Stimulated activated naive CD8-positive, alpha-beta T cell treated with anti-CD3 and anti-CD28 coated beads, Interleukin-15, Interleukin-2, amounts not matched to agents 100 U/mL and 50 U/mL, for 24 hours (primary cell): ENCODE measurements at places on chromosomes 1 and 21.

DNA sequence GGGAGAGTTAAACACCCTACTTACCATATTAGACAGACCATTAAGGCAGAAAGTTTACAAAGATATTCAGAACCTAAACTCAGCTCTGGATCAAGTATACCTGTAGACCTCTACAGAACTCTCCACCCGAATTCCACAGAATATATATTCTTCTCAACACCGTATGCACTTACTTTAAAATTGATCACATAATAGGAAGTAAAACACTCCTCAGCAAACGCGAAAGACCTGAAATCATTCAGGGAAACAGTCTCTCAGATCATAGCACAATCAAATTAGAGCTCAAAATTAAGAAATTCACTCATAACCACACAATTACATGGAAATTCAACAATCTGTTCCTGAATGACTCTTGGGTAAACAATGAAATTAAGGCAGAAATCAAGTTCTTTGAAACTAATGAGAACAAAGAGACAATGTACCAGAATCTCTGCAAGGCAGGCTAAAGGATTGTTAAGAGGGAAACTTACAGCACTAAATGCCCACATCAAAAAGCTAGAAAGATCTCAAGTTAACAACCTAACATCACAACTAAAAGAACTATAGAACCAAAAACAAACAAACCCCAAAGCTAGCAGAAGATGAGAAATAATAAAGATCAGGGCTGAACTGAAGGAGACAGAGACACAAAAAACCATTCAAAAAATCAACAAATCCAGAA is 19.1 kb downstream of the CD84 start:
- no peak for DNase-seq

- DNase-seq = no peak
Observed at GRCh38 chr1:156151093-156151688, 2.2 kb upstream of the SEMA4A start.

DNA sequence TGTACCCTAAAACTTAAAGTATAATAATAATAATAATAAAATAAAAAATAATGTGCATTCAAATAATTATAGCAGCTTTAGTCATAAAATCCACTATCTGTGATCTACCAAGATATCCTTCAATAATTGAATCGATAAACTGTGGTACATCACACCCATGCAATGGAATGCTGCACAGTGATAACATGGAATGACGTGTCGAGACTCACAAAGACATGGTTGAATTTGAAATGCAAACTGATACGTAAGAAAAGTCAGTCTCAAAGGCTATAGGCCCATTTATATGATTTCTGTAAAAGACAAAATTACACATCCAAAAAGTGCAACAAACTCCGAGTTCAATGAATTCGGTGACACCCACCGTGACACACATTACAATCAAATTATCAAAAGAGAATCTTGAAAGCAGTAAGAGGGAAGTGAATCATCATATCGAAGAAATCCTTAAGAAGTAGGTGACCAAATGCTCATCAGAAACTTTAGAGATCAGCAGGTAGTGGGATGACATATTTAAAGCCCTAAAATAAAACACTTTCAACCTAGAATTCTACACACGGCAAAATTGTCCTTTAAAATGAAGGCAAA is 5.2 kb upstream of the SPRR2E start:
- DNase-seq = no peak

- DNase-seq = no peak
Observed at GRCh38 chr1:119046785-119047438, 58.8 kb upstream of the TBX15 start.

GRCh38 chr1:31523769-31524168 is 52.5 kb upstream of the TINAGL1 start:
- no peak for DNase-seq

DNA sequence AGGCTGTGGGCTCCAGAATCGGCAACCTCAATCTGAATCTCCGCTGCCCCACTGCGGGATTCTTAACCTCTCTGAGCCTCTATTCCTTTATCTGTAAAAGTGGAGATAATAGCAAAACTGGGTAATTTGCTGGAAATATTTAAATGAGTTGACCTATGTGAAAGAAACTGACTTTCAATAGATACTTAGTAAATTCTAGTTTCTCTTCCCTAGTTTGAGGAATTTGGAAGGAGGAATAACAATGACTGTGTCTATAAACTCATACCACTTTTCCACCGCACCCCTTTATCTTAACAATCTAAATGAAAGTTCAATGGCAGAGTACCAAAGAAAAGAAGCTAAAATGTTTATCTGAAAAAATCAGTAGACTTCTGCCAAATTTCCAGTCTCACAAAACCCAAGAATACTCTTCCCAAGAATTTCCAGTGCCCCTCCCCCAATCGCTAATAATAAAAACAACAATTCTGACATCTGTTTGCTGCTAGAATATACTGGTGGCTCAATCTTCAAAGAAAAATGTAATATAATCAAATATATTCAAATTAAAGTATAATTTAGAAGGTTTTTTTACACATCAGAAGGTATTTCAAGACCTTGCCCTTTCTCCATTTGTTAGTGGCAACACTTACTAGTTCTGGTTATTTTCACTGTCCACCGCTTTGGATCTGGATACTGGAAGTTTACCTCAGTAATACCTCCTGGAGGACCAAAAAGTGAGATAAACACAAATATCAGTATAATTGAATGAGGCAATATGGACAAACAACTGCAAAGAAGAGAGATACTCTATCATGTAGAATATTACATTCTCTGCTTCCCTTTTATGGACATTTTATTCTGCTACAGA is 171.2 kb downstream of the LTN1 start:
- DNase-seq = no peak

- DNase-seq = no peak
Observed at GRCh38 chr1:6481820-6482219, 9.6 kb downstream of the PLEKHG5 start.

DNA sequence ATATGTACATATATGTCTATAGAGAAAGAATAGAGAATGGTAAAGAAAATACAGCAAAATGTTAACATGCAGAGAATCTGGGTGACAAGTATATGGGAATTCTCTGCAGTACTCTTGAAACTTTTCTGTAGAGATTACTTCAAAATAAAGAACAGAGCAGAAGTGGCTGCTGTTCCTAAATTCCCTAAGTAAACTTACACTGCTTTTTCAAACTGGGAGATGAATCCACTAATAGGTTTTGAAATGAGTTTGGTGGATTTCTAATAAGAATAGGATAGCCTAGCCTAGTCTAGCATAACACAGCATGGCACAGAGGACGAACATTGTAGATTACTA is 450 bp upstream of the CR2 start:
- DNase-seq = no peak

- DNase-seq = no peak
Observed at GRCh38 chr1:70842562-70842961, 205.1 kb downstream of the PTGER3 start.

DNA sequence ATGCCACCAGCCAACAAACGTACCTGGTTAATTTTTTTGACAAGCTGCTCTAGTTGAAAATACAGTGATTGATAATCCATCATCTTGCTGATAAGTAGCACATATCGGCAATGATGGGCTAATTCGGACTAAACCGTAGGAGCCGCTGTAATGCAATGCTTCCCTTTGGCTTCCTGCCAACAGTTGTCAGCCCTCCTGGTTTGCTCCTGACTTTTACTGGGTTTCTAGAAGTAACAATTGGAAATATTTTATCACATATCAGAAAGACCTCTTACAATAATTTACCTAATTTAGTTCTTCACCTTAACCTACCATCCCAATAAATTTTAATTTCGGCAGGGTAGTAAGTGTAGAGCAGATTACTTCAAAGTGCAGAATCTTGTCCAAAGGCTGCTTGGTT is 148.5 kb downstream of the DHRS3 start:
- DNase-seq = no peak

- no peak for DNase-seq
Observed at GRCh38 chr1:45647248-45648021, 23.6 kb upstream of the CCDC17 start.

DNA sequence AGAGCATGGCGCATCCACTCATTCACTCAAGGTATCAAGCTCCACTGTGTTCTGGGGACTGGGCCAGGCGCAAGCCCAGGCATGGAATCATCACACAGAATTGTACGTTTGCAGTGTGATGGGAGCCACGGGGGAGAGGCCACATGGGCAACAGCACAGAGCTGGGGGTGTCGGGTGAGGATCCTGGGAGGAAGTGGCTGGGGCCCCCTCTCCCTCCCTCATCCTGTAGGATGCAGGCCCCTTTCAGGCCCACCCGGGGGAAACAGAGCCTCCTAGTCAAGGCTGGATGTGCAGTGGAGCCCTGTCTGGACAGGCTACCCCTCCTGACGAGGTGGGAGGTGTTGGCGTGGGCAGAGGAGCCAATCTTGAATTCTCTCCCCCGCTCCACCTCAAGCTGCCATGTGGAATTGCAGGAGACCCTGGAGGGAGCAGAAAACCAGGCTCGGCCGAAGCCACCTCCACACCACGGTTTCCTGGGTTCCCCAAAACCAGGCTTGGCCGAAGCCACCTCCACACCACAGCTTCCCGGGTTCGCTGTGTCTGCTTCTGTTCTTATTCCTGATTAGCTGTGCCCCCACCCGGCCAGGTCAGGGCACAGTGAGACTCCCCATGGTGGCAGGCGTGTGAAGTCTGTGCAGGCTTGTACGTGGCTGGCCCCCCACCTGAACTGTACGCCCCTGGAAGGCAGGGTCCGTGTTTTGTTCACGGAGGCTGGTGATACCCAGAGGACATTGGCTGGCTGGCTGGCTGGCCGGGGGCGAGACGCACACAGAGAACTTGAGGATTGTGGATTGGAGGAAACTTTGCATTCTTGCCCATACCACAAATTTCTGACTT is 4.2 kb upstream of the C1orf174 start:
- no peak for DNase-seq

- no peak for DNase-seq
Observed at GRCh38 chr1:18062185-18062584, 45.4 kb upstream of the IGSF21 start.
